Daoy (cell line): ENCODE measurements at places on chromosomes 12 and 14. TPM values are rescaled to one million over a fixed set of nuclear protein-coding genes. Genes with fewer than 3 reads are reported as not detected.

ITFG2 gene
- total RNA-seq, result 22.2 and 31.9 TPM in 2 replicates

DNA sequence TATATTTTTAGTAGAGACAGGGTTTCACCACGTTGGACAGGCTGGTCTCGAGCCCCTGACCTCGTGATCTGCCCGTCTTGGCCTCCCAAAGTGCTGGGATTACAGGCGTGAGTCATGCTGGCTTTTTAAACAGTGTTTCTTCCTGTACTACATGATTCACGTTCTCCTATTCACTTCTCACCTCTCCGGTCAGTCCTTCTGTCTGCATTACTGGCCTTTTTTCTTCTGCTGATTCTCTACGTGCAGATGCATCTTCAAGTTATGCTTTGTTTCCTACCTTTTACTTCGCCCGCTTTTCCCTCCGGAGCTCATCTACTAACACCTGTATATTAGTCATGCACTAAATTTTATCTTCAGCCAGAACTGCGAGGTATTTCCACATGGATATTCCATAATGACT, 296.2 kb upstream of the FLRT2 start:
- DNase-seq, result peak; percentile 21

RITA1 gene
- total RNA-seq, result 26.0 and 31.8 TPM in 2 replicates

GRCh38 chr12:25347716-25348592, 97.2 kb upstream of the KRAS start:
- no peak for DNase-seq

GRCh38 chr12:88549929-88550328, 30.3 kb downstream of the KITLG start:
- no peak for DNase-seq

DNA sequence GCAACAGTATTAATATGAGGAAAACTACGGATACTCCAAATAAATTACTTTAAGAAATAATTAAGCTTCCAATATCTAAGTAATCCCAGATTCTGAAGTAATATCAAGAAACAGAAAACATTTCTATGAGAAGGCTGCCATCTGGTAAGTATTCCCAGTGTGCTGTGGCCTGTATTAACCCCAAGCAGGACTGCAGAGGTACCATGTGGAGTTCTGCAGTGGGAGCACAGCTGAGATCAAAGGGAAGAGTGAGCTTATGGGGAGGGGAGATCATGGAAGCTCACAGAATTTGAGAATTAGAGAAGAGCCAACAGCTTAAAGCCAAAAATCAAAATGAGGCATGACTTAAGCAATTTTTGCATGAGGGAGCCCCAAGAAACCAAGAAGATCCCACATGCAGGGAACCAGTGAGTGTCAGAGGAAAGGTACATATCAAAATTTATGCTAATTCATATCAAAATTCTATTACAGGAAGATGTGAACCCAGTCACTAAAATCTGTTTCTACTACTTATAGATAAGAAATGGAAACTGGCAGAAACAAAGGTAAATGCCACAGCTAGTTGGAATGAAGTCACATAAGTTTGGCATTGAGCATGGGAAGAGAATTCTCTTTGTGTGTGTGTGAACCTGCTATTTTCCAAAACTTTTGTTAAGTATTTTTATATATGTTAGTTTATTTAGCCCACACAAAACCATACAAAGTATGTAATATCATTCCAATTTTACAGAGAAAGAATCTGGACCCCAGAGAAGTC, 62.6 kb upstream of the KITLG start:
- DNase-seq, result no peak

TPPP2 gene
- total RNA-seq, result not detected in 2 replicates

KLRC1 gene
- not detected in 2 replicates for total RNA-seq

GRCh38 chr12:54129028-54129903, 59.5 kb downstream of the SMUG1 start:
- no peak for DNase-seq

DNA sequence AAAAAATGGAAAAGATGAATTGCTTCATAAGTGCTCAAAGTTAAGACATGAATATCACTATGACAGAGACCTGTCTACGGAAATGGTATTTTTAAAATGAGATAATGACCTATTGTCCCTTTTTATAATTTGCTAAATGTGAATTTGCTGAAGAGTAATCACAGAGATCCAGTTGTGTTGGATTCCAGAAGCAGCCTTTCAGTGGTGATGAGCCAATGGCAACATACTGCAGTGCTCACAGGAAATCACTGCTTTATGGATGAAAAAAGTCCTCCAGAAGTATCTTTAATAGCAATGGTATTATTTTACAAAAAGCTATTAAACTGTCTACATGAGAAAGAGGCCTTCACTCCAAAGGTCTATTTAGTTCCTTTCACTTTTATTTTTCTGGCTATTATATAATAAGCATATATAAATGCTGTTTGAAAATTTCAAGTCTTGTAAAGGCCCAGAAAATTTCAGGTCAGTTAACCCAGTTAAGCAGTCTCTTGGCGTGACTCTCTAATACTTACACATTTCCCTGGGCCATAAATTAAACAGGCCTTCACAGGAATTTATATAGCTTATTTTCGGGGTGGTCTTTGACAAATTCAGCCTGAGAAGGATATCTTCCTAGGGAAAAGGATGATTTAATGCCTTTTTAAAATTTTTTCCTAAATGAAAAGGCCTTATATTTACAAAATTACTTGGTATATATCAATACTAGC, 55.4 kb downstream of the KCNJ8 start:
- no peak for DNase-seq

- DNase-seq, result no peak
Measured at GRCh38 chr12:107109726-107110719, 16.7 kb upstream of the CRY1 start.

- no peak for DNase-seq
Measured at GRCh38 chr14:34926552-34926951, 51.4 kb upstream of the BAZ1A start.

- no peak for DNase-seq
Measured at GRCh38 chr12:79275631-79276030, 411.1 kb downstream of the SYT1 start.

NEUROD4 gene
- not detected in 2 replicates for total RNA-seq

DNA sequence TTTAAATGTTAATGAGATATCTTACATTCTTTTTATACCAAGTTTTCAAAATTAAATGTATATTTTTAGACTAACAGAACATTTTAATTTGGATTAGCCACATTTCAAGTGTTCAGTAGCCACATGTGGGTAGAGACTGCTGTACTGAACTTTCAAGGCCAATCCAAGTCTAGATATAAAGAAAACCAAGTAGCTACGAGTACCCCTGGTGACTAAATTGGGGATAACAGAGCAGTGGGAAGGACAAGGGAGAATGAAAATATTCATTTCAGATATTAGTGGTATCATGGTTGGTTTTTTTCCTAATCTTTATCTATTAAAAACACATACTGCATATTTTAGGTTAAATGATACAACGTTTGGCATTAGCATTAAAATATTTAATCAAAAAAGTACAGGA, 69.4 kb upstream of the RHOJ start:
- no peak for DNase-seq

- no peak for DNase-seq
Measured at GRCh38 chr12:14264316-14264715, 101.2 kb upstream of the ATF7IP start.

DNAH10 gene
- total RNA-seq, result 0.06 TPM in 1 of 2 replicates, not detected in the other

CLMN gene
- total RNA-seq, result 3.5 and 4.2 TPM in 2 replicates

- peak; percentile 18 for DNase-seq
Measured at GRCh38 chr14:74834692-74835392, 41.1 kb downstream of the PROX2 start.

SERPINA10 gene
- total RNA-seq, result not detected in 2 replicates

DNA sequence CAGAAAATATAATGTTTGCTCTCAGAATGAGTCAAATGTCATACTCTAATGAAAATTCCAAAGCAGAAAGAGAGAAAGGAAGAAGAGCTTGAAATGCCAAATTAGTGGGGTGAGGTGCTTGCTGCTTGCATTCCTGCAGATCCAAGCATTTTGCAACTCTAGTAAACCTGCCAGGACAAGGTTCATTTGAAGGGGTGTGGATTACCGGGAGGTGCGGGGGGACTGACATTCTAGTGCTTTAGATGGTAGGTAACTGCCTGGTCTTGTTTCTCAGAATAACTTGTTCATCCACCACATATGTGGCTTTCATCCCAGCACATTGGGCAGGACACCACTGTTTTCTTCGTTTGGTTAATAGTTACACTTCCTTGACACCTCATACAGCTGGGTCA, 144.4 kb downstream of the AKAP6 start:
- peak; percentile 20 for DNase-seq

DNA sequence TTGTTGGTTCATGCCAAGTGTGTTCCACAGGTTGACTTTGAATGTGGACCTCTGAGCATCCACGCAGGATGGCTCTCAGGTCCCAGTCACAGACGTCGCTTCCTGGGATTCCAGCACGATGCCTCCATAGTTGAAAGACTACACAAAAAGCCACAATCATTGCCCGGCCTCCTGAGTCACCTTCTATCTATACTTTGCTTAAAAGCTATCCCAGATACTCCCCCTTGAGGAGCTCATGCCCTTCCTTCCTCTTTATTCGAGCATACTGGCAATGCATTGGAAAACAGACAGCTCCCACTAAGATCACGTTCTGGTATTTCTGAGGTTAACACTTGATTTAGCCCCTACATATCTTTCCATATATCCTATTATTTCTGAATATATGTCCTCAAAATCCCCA, 40.1 kb downstream of the ZNF664 start:
- no peak for DNase-seq

HRK gene
- total RNA-seq, result 0.29 TPM in 1 of 2 replicates, not detected in the other

GRCh38 chr14:53542732-53543131, 389.6 kb upstream of the DDHD1 start:
- peak; percentile 48 for DNase-seq

DNA sequence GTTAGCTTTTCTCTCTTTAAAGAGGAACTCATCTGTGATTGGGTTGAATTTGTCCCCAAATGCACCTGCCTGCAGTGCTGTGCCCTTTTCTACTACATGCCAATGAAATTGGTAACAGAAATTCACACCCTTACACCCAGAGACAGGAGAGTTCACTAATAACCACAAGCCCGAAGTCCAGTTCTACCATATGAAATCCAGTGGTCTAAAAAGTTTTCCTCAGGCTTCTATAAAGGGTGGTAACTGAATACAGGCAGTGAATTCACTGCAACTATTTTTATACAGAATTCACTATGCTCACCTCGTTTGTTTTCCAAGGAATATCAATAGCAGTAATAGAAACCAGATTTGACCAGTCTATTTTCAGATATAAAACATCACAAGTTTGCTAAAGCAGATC, 31.5 kb upstream of the SOS2 start:
- no peak for DNase-seq

DNA sequence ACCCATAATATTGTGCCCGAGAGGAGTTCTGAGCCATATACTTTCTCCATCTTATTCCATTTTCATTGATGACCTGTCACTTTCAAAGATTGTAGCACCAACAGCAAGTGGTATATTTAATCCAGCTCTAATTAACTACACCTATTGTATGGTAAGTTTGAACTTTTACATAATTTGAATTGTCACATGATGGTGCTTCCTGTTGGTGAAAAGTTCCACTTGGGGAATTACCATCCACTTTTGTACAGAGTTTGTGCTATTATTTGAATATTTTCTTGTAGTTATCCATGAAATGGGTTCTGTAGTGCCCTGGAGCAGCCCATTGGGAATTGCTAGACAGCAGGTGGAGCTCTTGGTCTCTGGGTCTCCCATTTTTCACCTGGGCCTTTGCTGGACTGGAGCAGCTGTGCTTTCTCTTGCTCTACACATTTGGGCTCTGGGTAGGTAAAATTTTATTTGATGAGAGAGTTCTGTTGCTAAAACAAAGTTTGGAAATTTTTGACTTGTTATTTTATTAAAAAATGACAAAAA, 3.0 kb downstream of the SMCO3 start:
- DNase-seq, result peak; percentile 58

GRCh38 chr12:44874981-44875416, 1.1 kb downstream of the NELL2 start:
- DNase-seq, result peak; percentile 28

- peak; percentile 30 for DNase-seq
Measured at GRCh38 chr12:44875417-44875953, 630 bp downstream of the NELL2 start.

DNA sequence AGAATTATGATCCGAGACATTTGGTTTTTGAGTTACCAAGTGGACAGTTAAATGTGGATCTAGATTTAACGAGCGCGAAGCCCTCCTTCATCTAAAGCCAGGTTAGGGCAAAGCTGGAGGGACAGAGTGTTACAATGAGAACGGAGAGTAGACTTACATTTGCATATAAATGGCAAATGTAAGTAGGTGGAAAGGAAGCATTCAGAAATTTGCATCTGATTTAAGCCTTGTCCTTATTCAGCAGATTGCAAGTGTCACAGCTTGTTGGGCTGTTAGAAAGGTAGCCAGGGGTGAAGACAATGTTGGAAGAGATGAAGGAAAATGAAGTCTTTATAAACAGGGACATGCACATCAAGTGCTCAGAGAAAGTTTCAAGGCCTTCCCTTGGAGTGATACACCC, 806.2 kb downstream of the GALC start:
- no peak for DNase-seq

B3GNT4 gene
- total RNA-seq, result not detected in 2 replicates

KCNK13 gene
- 0.23 and 0.60 TPM in 2 replicates for total RNA-seq

BHLHE41 gene
- 25.3 and 29.1 TPM in 2 replicates for total RNA-seq

DNA sequence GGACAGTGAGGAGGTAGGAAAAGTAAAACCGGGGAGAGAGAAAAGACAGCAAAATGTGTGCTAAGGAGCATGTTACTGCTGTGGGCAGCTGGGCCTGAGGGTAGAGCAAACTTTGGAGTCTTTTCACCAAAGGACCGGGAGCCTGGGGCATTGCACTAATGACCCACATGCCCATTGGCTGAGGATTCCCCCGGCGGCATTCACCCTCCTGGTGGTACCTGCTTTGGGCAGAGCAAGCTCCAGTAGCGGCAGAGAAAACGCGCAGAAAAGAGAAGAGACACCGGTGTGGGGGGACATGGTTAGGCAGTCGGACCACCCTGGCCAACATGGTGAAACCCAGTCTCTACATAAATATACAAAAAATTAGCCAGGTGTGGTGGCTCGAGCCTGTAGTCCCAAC, 83.4 kb upstream of the ESRRB start:
- no peak for DNase-seq
